ENCODE measurements at places on chromosomes 1 and 21. TPM values are rescaled to one million over a fixed set of nuclear protein-coding genes. Genes with fewer than 3 reads are reported as not detected.

DNA sequence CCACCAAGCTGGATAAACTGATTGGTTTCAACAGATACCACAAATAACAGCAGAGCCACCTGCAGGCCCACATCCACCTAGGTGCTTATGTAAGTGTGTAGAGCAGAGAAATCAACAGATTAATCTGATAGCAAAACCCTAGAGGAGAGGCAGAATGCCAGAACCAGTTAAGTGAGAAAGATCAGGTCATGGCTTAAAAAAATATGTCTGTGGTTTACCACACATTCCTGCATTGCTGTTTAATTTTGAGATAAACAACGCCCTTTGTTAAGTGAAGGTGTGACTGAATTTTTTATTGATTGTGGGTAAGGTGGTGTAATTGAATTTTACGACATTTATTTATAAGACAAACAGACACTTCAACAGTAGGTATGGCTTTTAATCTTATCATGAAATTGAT lies 21.2 kb downstream of the CRNN start:
- no peak for DNase-seq

DNA sequence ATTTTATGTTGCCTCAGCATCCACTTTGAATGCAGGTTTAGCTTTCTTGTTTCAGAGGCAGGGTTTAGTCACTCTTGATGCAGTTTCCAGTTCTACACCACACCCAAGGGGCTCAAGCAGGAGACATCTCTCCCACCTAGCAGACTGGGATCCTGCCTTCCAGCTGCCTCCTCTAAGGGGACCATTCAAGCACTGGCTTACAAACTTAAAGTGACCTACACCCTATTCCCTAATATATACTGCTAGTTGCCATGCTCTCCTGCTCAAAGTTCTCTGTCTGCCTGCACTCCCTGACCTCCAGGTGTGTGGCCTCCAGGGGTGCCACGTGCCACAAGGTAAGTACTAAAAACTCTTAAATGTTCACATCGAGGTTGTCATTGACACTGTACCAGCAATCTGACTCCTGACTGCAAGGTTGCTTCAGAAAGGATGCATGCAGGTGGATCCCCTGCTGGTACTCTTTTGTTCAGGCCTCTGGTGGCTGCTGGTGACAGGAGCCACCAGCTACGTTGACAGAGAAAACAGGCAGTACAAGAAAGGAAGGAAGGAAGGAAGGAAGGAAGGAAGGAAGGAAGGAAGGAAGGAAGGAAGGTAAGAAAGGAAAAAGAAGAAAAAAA lies 185.9 kb downstream of the COQ8A start:
- no peak for DNase-seq

- DNase-seq, result no peak
Observed at GRCh38 chr1:64242895-64243756, 39.7 kb downstream of the UBE2U start.

DNA sequence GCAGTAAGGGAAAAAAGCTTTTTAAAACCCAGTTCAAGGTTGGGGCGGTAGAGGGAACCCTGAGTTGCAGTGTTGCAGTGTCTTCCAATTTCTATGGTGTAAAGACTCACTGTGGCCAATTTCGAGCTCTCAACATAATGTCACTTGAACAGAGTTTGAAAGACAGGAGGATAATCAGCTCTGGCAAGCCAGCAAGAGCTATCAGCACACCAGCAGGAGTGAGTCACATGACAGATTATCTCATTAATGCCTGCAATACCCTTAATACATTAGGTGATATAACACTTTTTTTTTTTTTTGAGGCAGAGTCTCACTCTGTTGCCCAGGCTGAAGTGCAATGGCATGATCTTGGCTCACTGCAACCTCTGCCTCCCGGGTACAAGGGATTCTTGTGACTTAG lies 22.8 kb downstream of the SLC9C2 start:
- DNase-seq, result no peak

DNA sequence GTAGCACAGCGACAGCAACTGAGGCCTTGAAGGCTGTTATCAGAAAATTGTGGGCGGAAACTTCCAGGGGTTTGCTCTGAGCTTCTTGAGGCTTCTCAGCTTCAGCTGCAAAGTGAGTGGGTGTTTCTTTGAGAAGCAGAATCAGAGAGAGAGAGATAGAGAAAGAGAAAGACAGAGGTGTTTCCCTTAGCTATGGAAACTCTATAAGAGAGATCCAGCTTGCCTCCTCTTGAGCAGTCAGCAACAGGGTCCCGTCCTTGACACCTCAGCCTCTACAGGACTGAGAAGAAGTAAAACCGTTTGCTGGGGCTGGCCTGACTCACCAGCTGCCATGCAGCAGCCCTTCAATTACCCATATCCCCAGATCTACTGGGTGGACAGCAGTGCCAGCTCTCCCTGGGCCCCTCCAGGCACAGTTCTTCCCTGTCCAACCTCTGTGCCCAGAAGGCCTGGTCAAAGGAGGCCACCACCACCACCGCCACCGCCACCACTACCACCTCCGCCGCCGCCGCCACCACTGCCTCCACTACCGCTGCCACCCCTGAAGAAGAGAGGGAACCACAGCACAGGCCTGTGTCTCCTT lies at the start of gene FASLG:
Gene FASLG, plus strand, starts transcription at position 233 of the 583 bp plus-strand sequence. Its CDS starts 99 bp downstream, at position 332.
- DNase-seq, result no peak

DNA sequence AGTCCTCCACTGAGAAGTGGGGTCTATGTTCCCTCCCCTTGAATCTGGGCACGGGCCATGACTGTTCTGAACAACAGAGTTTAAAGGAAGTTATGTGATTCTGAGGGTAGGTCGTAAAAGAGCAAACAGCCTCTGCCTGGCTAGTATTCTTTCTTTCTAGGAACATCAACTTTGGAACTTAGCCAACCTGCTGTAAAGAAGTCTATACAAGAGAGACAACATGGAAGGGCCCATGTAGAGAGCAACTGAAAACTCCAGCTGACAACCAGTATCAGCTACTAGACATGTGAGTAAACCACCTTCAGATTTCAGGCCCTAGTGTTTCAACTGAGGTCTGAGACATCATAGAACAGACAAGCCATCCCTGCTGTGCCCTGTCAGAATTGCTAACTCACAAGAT lies 7.5 kb downstream of the SELENOF start:
- no peak for DNase-seq

DNA sequence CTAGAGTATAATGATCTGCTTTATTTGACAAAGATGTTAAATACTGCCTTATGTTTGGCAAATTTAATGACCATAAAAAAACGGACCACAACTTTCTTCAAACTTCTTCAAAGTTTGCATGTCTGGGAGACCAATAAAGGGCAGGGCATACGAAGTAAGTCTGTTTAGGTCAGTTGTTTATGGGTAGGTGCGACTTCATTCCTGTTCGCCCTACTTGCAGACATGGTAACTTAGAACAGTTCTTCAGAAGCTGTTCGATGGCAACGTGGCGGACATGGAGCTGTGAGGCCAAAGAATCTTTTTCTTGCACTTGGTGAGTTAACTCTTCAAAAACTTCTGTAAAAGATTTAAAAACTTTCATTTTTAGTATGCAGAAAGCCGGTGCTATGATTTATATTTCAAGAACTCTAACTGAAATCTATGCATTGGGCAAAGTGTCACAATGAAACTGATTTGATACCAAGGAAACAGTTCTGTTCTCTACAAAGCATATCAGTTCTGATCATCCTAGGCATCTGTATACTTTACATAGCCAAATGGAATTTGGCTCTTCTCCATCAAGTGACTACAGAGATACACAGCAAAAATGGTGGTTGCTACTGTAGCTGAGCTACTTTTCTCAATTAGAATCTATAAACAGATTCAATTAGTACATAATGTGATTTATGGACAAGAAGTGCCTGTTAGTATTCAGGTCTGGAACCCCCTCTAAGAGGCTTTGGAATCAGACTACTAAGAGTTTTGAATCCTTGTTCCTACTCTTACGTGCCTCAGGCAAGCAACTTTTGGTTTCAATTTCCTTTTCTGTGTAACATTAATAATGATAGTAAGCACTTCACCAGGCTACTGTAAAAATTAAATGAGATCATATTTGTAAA lies 25.7 kb downstream of the C21orf91 start:
- DNase-seq, result no peak

DNA sequence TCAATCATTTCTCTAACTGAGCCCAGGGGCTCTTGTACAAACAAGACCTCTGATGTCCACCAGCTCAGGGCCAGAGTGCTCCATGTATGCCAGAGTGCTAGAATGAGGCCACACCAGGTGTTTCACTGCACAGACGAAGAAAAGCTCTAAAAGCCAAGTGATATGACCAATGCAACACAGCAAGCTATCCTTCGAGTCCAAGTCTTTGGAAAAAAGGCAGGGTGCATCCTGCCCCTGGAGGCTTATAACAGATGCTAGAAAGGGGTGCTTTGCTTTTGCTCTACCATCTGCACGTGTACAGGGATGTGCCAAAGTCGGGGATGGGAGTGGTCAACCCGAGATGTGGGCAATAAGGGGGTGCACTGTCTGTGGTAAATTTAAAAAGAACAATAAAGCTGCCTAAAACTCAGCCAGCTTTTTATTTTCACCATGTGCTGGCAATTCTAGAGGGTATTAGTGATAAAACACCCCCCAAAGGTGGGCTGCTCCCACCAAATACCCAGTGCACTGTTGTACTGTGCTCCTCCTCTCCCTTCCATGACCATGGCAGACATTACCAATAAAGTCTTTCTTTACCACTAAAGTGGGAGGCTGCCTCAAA lies 32.1 kb downstream of the SMIM12 start:
- DNase-seq, result no peak

The KCNQ4 gene
- 7.4 TPM for total RNA-seq

The LRRC7 gene
- total RNA-seq, result not detected

Data from uterus (tissue), 4 donors.